AML-193 (cell line): ENCODE measurements at places on chromosomes 3 and 15.

- DNase-seq: no peak
Measured at GRCh38 chr3:87225659-87226058, 1.4 kb upstream of the CHMP2B start.

DNA sequence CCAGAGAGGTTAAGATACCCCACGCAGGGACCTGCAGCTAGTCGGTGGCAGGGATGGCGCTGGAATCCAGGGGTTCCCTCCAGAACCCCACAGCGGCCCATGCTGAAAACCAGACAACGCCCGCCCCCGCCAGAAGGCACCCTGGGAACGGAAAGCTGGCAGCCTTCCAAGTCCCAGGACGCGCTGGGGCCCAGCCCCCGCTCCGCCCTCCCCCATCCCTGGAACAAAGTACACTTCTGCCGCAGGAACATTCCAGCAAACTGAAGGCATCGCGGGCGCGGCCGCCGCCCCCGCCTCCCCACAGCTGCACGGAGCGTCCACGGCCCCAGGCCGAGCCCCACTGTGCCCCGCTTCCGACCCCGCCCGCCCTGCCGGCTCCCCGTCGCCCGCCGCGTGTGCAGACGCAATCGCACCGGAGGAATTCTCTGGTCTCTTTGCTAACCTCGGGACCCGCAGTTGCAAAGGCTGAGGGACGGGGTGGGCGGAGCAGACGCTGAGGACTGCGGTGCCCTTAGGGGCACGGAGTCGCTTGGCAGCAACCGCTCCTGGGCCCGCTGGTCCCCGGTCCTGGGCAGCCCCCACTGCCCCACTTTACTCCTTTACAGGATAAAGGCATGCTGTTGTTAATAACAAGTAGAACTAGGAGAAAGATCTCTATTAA is 44.8 kb upstream of the RNU6-1 start:
- peak; percentile 20 for DNase-seq

DNA sequence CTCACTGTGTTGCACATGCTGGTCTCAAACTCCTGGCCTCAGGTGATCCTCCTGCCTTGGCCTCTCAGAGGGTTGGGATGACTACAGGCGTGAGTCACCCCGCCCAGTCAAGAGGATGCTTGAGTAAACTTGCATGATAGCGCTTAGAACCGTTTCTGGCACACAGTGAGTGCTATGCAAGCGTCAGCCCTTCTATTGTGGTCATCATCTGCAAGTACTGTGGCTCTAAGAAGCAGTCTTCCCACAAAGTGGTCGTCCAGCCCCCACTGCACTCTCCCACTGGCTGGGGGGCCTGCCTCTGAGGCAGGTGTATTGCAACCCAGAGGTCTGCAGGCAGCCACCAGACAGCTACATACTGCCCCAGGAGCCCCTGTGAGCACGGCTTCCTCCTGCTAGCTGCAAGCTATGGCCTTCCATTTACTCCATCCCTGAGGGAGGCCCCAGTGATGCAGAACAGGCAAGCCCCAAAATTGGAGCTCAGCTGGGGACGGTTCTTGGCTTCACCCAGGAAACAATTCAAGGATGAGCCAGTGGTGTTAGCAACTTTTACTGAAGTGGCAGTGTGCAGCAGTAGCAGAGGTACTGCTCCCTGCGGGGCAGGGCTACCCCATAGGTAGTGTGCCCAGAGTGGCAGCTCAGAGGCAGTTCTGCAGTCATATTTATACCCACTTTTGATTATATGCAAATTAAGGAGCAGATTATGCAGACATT is 95.4 kb downstream of the LSM3 start:
- DNase-seq: no peak

DNA sequence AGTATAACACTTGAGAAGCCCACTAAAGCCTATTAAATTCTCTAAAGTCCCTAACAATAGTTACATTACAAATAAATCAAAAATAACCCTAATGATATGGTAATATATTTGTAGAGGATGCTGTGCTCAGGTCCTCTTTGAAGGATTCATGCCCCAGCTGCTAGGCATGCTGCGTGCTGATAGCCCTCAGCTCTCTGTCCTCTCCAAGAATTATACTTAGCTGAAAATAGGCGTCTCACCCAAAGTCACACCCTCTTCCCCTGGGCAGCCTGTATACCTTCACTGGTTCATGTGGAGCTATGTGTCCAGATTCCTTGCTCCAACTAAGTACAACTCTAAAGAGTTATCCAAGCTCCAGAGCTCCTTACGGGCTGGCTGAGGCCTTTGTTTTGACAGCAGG is 312.5 kb upstream of the ZNF385D start:
- no peak for DNase-seq

GRCh38 chr3:42640771-42641370 is 12.6 kb upstream of the ZBTB47 start:
- no peak for DNase-seq
